Right renal cortex interstitium (tissue), 3 donors: ENCODE measurements at places on chromosomes 5 and 9.

DNA sequence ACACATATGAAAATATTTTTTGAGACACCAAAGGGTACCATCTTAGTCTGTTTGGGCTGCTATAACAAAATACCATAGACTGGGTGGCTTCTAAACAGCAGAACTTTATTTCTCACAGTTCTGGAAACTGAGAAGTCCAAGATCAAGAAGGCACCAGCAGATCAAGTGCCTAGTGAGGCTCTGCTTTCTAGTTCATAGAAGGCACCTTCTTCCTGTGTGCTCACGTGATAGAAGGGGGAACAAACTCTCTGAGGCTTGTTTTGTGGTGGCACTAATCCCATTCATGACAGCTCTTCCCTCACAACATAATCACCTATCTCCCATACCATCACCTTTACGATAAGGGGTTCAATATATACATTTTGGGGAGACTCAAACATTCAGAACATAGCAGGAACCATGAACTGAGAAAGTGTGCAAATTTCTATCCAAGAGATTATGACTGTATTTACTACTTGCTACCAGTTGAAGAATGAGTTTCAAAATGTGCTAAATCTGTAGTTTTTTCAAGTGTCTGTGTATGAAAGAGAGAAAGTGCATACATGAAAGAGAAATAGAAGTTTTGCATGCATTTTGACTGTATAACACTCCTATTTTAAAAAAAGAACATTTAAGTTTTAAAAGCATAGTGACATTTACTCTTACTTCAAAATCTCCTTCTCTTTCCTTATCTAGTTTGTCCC is 207.3 kb downstream of the PARP8 start:
- no peak for DNase-seq

GRCh38 chr9:6714176-6714575 is 43.6 kb upstream of the KDM4C start:
- DNase-seq = no peak

DNA sequence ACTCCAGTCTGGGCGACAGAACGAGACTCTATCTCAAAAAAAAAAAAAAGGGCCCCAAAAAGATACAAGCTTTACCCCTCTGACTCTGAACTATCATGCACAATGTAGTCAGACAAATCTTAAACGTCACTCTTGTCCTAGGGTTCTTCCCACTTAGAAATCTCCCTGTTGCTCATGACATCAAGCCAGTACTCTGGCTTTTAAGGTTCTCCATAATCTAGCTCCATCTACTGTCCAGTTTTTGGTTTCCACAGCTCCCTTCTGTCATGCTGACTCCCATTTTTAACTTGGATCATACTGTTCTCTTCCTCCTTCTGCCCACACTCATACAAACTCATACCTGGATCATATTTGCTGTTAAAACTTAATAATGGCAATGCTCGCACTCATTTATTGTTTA is 156.7 kb upstream of the TLX3 start:
- no peak for DNase-seq

DNA sequence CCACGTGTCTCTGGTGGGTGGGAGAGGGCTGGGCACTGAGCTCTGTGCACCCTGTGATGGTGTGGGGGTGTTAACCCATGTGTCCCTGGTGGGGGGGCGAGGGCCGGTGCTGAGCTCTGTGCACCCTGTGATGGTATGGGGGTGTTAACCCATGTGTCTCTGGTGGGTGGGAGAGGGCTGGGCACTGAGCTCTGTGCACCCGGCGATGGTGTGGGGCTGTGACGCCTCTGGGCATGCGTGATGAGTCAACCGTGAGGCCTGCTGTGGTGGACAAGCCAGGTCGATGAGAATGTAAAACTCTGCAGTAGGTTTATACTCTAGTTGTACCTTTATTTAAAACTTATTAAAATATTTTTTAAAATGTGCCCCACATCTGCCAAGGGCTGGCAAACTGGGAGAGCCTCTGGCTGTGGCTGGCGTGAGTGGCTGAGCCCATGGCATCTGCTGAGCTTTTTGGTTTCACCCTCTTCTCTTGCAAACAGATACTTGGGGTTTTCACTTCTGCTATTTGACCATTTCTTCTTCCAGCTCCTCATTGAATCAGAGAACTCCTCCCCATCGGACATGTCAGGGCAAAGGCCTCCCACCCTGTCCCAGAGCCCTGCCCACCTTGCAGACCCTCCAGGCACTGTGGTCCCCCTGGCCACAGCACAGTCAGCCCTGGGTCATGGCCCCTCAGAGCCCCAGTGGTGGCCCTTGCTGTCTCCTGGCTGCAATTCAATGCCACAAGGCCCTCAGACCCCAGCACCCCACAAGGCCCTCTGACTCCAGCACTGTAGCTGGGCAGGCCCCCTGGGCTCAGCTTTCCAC is 18.5 kb upstream of the EXOC3 start:
- DNase-seq = no peak

DNA sequence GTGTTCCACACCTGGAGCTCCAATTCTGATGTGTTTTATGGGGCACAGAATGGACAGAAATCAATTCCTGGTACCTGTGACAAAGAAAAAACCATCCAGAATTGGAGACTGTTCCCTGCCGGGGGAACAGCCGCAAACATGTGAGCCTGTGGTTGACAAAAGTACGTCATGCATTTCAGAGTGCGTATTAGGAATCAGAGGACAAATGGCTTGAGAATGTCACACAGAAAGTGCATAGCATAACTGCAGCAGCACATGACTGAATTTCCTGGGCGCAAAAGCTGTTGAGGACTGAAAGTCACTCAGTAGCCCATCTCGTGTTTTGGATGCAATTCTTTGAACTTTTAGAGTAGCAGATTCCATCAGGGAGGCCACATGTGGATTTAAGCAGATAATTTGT is 85.1 kb downstream of the TRIO start:
- DNase-seq = no peak

GRCh38 chr9:16442622-16443021 is 427.8 kb downstream of the BNC2 start:
- no peak for DNase-seq

- no peak for DNase-seq
Measured at GRCh38 chr9:137891588-137892423, 14.2 kb downstream of the CACNA1B start.

DNA sequence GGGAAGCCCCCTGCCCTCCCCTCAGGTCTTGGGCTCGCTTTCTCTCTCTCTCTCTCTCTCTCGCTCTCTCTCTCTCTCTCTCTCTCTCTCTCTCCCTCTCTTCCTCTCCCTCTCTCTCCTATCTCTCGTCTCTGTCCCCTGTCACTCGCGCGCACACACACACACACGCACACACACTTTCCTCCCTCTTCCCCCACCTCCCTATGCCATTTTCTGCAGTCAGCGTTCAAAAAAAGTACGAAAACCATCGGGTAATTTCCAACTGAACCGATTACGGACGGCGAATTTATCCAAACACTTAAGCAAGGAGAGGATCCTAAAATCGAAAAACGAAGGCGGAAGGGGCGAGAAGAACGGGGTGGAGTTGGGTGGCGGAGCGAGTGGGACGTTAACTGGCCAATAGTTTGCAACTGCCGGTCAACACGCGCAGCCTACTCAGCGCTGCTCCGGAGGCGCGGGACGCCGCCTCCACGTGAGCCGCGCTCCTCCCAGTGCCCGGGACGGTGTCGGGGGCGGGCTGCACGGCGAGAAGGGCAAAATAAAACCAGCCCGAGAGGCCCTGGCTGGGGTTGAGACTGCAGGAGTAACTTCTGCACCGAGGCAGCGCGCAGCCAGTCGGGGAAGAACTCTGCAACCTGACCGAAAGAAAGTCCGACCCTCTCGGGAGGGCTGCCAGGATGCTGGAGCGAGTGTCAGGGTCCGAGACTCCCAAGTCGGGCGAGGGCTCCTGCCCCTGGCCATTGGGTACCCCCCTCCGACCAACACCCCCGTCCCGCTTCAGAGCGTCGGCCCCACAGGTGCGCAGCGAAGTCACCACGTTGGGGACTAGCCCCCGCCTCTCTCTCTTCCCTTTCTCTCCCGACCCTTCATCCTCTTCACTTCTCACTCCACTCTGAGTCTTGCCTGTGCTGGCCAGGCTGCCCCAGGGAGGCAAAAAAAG is 24.9 kb upstream of the ELAVL2 start:
- DNase-seq = no peak

GRCh38 chr9:114001410-114001685 is 76.8 kb downstream of the AMBP start:
- no peak for DNase-seq

DNA sequence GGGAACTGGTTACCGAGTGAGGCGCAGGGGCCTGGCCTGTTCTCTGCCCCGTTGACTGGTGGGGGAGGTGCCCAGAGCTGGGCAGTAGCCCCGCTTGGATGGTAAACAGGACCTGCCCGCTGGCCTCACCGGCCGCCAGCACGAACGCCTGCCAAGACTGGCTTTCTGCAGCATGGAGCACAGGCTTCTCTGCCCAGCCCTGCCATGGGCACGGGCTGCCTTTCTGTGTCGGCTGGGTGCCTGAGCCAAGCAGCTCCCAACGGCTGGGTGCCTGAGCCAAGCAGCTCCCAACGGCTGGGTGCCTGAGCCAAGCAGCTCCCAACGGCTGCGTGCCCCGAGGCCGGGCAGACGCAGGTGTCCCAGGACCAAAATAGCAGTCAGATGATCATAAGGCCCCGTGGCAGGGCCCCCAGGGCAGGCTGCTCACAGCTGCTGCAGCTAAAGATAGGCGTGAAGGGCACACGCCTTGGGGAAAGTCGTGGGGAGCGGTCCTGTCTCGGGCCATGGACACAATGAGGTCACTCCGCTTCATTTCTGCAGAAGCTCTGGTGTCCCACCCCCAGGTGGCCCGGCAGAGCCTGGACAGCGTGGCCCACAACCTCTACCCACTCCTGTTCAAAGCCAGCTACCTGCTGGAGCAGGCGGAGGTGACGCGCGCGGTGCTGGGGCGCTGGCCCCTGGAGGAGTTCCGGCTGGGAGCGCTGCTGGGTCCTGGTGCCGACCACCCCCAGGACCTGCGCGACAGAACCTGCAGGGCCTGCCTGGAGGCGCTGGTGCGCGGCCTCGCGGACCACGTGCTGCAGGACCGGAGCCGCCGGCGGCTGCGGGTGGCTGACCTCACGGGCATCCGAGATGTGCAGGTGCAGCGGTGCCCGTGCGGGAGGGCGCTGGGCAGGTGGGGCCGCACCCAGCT is at the start of gene LRRC14B:
Gene LRRC14B (plus strand): TSS at position 460 of the 913 bp plus-strand sequence. CDS start 44 bp downstream, at position 504.
- no peak for DNase-seq

- DNase-seq = no peak
Measured at GRCh38 chr5:38666668-38667498, 110.4 kb upstream of the LIFR start.

DNA sequence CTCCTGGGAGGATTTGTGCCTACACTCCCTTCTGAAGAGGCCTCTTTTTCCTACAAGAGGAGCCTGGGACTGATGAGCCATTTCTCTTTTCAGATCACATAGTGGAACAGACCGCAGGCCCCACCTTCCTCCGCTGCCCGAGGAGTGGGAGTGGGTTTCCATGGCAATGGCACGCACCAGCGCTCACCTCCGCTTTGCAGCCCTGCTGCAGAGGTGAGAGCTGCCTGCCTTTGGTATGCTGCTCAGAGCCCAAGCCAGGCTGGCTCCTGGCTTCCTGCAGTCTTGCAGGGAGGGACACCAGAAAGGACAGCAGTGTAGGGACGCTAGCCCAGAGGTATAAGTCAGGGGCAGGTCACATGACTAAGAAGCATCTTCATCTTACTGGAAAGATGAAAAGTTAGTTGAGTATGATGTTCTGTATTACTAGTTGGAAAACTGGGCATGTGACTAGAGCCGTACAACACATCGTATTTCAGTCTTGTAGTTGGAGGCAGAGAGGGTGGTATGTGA is 12.4 kb downstream of the PTTG1 start:
- DNase-seq = peak; percentile 61

GRCh38 chr9:90020276-90020871 is 415.6 kb downstream of the GADD45G start:
- no peak for DNase-seq

DNA sequence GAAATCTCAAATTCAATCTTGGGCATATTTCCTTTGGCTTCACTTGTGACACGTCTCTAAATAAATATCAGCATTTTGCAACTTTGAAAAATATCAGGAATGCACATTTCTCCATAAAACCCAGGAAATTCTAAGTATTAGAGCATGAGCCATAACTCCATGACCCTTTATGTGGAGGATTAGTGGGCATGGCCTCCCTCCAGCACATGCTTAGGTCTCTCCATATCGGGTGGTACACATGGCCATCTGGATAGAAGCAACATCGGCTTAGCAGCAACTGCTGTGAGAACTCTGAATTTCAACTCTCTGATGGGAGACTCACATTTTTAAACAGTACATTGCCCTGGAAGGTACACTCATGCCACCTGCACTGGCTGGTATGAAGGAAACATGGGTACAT is 73.7 kb upstream of the EGFLAM start:
- no peak for DNase-seq
